Testis (tissue), 5 donors: ENCODE measurements at places on chromosomes 7 and 10. TPM values are rescaled to one million over a fixed set of nuclear protein-coding genes. Genes with fewer than 3 reads are reported as not detected.

CYP26C1 gene
- total RNA-seq, result 0.31 TPM

DNA sequence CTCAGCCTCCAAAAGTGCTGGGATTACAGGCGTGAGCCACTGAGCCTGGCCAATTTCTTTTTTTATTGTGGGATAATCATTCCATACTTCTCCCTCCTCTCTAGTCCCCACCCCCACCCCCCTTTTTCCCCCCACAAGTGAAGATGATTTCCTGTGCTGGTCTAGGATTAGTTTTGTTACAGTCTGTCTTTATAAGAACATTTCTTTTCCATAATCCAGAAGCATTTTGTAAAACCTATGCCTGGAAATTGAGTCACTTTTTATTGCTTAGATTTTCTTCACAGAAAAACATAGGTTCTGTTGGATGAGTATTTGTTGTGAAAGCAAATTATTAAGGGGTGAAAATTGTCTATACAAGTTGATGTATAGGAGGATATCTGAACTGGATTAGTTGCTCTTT is 98.9 kb downstream of the KAT6B start:
- no peaks in the 10 kb centered on the region for H3K36me3 ChIP-seq
- DNase-seq, result no peak
- peak overlapping the region; percentile 49 for H3K27ac ChIP-seq
- no peaks in the 10 kb centered on the region for H3K27me3 ChIP-seq
- peaks cover 70% of the 10 kb centered on the region for H3K4me1 ChIP-seq

- no peaks in the 10 kb centered on the region for H3K4me1 ChIP-seq
- no peaks in the 10 kb centered on the region for H3K36me3 ChIP-seq
- no peak overlapping the region for H3K4me3 ChIP-seq
- no peak for DNase-seq
- no peaks in the 10 kb centered on the region for H3K27me3 ChIP-seq
- H3K27ac ChIP-seq, result no peak overlapping the region
Observed at GRCh38 chr10:132551093-132551807, 13.7 kb downstream of the INPP5A start.

- no peak within 1 kb of the TSS for H3K27ac ChIP-seq
- H3K4me1 ChIP-seq, result peaks cover 7% of the 10 kb centered on the region
- no peaks in the 10 kb centered on the region for H3K36me3 ChIP-seq
- H3K27me3 ChIP-seq, result no peaks in the 10 kb centered on the region
- H3K4me3 ChIP-seq, result peak within 1 kb of the TSS; percentile 51
Observed at GRCh38 chr7:19772841-19773760, at the start of gene TMEM196. Gene TMEM196, minus strand, starts transcription at chr7:19773617. Its CDS starts 921 bp downstream, at chr7:19772696.

DNA sequence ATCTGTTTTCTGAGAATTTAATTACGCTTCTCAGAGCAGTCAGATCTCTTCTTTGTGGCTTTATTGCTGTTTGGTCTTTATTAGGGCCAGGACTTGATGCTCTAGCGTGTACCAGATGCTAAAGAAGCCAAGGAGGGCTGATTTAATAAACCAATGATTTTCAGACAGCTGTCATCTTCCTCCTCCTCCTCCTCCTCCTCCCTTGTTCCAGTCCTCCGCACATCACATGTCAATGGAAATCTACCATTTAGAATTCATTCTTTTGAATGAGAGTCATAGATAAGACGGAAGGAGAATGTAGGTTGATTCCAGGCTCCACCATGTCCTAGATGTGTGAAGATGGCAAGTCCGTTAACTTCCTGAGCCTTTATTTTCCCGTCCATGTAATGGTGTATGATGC is 156.3 kb downstream of the CAMK1D start:
- H3K4me1 ChIP-seq, result peaks cover 18% of the 10 kb centered on the region
- H3K36me3 ChIP-seq, result no peaks in the 10 kb centered on the region
- no peak overlapping the region for H3K27ac ChIP-seq

DNA sequence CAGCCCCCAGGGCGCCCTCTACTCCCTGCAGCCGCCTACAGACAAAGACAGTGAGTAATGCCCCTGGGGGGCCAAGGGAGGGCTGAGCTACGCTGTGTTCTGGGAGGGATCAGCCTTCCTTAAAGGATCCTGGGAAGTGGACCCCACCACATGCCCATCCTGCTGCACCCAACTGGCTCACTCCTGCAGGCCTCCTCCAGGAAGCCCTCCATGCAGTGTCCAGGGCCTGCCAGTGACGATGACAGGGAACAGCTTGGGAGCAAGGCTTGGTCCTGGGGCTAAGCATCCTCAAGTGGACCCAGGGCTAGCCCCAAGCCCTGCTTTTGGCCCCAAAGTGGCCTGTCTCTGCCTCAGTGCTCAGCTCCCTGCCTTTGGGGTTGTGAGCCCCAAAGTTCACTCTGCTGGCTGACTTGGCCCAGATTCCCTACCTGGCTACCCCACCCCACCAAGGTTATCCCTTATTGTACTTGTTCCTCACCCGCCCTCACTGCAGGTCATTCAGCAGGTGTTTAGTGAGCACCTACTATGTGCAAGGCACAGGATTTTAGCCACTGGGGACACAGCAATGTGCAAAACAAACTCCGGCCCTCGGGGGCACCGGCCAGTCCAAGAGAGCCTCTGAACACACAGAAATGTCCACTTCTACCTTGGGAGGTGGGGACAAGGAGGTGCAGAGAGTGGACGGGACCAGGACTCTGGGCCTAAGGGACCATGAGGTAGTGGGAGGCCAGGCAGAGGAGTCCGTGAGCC is 83.5 kb downstream of the MYL10 start:
- no peaks in the 10 kb centered on the region for H3K36me3 ChIP-seq
- H3K27ac ChIP-seq, result no peak overlapping the region
- no peaks in the 10 kb centered on the region for H3K27me3 ChIP-seq
- H3K4me3 ChIP-seq, result no peak overlapping the region
- no peaks in the 10 kb centered on the region for H3K4me1 ChIP-seq
- no peak for DNase-seq

DNA sequence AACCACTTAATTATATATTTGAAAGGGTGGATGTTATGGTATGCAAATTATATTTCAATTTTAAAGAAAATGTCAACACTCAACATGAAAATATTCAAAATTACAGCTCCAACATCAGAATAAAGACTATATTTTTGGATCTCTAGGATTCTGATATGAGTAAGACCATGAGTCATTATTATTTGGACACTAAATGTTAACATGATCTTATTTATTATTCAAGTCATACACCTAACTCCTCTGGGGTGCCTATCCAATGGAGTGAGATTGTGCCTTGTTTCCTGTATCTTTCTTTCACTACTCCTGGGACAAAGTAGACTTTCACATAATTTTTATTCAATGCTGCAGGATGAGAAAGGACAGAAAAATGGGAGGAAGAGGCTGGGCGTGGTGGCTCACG is 135.2 kb upstream of the PRSS1 start:
- DNase-seq, result no peak
- H3K36me3 ChIP-seq, result no peaks in the 10 kb centered on the region
- H3K4me3 ChIP-seq, result no peak overlapping the region
- peaks cover 9% of the 10 kb centered on the region for H3K4me1 ChIP-seq
- H3K27me3 ChIP-seq, result no peaks in the 10 kb centered on the region

ZNF680 gene
- 19.4 TPM for total RNA-seq

DNA sequence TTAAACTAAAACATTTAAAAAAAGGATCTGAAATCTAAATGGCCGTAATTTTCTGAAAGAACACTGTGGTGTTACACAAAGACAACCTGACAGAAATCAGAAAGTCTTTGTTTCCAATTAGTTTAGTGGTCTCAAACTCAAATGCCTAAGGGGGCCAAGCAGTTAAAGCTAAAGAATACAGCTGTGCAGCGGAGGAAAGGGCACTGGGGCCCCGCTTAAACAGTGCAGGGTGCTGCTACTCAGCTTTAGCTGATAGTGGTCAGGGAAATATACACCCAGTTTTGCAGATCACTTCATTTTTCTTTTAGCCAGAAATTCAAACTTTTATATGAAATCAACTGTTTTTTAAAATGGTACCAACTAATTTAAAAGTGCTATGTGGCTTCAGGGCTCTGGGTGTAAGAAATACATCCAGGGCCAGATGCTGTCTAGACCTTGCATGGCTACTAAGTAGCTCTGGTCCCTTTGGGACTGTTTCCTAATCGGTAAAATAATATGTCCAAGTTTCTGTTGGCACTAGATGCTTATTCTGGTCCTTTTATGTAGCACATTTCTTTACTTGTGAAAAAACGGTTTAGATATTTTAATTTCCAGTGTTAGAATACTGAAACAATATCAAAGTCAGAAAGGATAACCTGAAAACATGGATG is 161.8 kb upstream of the LAMB4 start:
- H3K27me3 ChIP-seq, result no peaks in the 10 kb centered on the region
- no peak overlapping the region for H3K27ac ChIP-seq
- H3K4me1 ChIP-seq, result no peaks in the 10 kb centered on the region
- no peaks in the 10 kb centered on the region for H3K36me3 ChIP-seq
- H3K4me3 ChIP-seq, result no peak overlapping the region
- DNase-seq, result no peak

DNA sequence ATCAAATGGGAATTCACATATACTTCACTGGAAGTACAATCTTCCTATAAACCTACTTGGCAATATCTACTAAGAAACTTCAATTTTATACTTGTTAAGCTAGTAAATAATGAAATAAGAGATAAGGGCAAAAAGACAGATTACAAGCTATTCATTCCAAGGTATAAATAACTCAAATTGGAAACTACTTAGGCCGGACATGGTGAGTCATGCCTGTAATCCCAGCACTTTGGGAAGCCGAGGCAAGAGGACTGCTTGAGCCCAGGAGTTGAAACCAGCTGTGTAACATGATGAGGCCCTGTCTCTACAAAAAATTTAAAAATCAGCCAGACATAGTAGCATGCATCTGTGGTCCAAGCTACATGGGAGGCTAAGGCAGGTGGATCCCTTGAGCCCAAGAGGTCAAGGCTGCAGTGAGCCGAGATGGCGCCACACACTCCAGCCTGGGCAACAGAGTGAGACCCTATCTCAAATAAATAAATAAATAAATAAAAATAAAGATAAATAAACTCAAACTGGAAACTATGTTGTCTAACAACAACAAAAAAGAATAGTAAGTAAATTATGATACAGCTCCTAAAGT is 37.6 kb downstream of the ARHGAP21 start:
- no peak overlapping the region for H3K27ac ChIP-seq
- H3K4me1 ChIP-seq, result no peaks in the 10 kb centered on the region
- H3K4me3 ChIP-seq, result no peak overlapping the region

DNA sequence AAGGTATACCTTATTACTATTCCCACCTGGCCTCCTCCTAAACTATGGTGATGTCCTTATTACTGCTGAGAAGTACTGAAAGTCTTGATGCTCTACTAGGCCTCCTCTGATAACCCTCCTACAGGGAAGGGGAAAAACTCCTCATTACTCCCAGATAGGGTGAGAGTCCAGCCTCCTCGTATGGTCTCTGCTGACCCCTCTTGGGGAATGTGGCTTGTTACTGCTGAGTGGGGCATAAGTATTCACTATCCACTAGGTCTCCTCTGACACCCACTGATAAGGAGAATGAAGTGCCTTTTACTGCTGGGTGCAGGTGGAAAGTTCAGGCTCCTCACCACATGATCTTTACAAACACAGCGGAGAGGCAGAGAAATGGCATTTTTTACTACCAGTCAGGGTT is 222.9 kb downstream of the CHRM2 start:
- H3K4me3 ChIP-seq, result no peak overlapping the region
- H3K4me1 ChIP-seq, result no peaks in the 10 kb centered on the region
- no peak for DNase-seq
- H3K36me3 ChIP-seq, result no peaks in the 10 kb centered on the region
- H3K27ac ChIP-seq, result no peak overlapping the region

PANK1 gene
- total RNA-seq, result 15.3 TPM

GRCh38 chr10:76717141-76717540 is 920.5 kb downstream of the KCNMA1 start:
- H3K27ac ChIP-seq, result no peak overlapping the region
- DNase-seq, result no peak
- no peaks in the 10 kb centered on the region for H3K36me3 ChIP-seq
- no peak overlapping the region for H3K4me3 ChIP-seq
- H3K27me3 ChIP-seq, result no peaks in the 10 kb centered on the region

GRCh38 chr7:77308792-77309191 is 107.4 kb downstream of the GSAP start:
- no peaks in the 10 kb centered on the region for H3K27me3 ChIP-seq
- H3K27ac ChIP-seq, result no peak overlapping the region
- H3K4me3 ChIP-seq, result no peak overlapping the region
- peaks cover 26% of the 10 kb centered on the region for H3K4me1 ChIP-seq
